ENCODE measurements at places on chromosomes 2 and 18.
A peak's percentile ranks its signal among the peaks of the same experiment; 100 is the strongest.

- DNase-seq: no peak
Measured at GRCh38 chr2:163466331-163467250, 269.2 kb downstream of the FIGN start.

DNA sequence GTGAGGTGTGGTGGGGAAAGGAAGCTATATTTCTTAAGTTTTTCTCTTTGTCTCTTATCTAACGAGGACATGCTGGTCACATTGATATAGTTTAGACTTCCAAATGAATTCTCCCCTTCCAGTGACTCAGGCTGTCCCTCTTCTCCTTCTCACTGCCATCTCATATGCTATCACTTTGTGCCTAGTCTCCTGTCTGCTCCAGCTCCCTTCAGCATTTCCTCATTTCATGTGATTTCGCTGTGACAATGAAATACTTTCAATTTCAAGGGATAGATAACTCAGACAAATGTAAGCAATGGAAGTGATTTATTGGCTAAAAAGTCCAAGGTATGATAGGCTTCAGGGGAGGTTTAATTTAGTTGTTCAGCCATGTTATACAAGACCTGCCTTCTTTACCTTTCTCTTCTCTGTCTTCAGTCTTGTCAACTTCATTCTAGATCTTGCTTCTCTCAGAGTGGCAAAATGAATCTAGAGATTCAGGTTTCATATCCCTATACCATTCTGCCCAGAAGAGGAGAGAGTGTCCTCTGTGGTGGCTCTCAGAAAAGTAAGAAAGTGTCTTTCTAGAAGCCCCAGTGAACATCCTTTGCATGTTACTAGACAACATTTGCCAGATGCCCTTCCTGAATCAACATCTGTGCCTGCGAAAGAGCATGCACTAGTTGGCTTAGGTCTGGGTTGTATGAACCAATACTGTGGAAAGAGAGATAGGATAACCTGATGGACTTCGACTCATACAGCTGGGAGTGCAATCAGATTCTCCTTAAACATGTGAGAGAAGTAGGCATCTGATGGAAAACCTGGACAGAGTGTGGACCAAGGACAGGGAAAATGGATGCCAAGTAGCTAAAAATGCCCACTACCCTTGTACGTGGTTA lies 29.9 kb upstream of the GPR155 start:
- no peak for DNase-seq

DNA sequence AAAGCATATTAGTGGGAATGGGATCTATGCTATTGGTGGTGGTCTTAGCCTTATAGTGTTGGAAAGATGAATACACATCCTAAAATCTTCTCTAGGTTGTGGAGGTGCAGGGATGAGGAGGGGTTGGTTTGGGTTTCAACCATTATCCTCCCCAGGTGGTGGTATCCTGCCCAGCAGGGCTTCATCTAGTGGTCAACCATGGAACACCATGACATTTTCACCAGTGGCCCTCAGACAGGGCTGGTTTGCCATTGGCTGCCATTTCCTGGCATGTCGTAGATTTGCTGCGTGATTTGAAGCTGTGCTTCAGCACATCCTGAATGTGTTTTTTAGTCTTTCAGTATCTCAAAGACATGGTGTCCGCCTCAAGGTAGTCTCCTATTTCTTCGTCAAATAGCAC lies 391.2 kb upstream of the HNRNPA3 start:
- no peak for DNase-seq

DNA sequence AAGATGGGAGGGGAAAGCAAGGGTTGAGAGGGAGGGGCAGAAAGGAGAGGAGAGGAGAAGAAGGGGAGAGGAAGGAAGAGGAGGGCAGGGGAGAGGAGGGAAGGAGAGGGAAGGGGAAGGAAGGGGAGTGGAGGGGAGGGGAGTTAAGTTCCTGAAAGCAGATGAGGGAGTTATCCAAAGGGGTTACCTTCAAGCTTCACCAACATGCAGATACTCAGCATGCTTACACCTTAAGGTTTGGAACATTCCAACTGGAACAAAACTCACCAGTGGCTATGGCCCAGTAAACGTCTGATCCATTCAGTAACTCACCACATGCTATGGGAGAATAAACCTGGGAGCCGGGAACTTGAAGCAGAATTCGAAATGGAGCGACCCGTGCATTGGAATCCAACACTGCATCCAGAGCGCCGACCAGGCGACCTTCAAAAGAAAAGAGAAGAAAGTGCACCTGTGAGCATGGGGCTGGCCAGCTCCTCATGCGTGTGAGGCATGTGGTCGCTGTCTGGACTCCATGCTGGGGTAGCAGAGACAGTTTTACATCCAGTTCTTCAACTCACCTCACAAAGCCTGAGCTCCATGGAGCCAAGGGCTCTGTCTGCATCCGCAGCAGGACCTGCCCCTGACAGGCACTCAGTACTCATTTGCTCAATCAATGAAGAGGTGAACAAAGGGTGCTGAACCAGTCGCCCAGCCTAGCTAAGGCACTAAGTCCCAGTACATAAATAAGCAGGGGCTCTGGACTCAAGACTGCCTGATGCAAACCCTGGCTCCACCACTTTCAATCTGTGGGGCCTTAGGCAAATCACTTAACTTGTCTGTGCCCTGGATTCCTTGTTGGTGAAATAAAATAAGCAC lies 61.0 kb downstream of the TBC1D8 start:
- DNase-seq: no peak

GRCh38 chr18:80088823-80089222 lies 20.2 kb upstream of the ADNP2 start:
- DNase-seq: no peak

DNA sequence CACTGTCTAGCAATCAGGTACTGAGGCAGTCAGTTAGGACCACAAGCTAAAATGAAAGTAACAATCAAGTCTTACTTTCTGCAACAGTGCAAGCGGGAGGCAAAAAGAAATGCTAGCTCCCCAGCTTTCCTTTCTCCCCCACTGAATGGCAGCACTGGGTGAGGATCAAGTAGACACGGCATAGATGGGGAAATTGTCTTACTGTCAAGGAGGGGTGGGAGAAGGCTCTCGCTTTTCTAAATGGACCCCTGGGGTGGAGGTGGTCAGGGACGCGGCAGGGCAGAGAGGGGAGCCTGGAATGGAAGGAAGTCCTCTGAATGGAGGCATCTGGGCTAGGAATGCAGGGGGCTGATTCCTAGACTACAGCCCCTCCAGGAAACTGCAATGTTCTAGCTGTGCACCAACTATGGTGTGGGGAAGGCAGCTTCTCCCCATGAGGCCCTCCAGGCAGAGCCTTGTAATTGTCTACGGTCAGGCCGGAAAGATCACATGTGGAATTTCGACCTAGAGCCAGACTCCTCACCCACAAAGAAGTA lies 24.3 kb downstream of the METTL8 start:
- peak; percentile 60 for DNase-seq

DNA sequence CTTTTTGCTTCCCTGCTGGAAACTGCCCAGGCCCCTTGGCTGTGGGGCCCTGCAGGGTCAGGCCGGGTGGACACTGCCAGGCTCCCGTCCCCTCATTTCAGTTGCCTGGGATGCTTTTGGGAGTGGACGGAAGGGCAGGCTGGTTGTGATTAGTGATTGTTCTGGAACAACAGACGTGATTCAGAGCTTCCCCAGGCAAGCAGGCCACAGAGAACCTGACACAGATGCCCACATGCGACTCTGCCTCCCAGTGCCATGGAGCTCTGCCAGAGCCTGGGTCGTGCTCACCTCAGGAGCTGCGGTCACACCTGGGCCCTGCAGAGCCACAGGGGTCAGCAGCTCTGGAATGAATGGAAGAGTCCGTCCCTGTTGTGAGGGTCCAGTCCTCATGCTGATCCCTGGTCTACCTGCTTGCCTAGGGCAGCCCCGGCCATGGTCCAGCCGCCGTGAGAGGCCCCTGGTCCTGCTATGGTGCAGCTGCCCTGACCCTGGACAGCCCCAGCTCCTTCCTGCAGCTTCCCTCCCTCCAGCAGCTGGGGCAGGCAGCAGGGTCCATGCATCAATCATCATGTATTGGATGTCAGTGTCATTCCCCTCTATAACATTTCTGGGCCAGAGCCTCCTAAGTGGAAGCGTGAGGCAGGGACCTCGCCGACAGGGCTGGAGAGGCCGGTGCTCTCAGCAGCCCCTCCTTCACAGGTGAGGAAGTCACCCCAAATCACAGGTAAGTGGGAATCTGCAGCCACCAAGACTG lies 518.6 kb upstream of the MYT1L start:
- DNase-seq: no peak

DNA sequence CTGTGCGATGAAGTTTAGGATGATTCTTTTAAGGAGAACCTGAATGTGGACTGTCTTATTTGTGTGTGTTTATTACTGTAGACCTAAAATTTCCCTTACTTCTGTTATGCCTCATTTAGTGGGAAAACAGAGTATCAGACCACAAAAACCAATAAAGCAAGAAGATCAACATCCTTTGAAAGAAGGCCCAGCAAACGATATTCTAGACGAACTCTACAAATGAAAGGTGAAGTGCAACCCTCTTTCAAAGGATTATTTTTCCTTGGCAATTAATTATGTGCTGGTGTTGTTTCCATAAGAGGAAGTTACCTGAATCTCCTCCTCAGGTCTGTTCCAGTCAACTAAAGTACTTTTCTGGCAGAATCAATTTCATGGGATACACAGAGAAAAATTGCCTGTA lies 78.6 kb downstream of the EPB41L5 start:
- no peak for DNase-seq

- DNase-seq: no peak
Measured at GRCh38 chr2:134823431-134823830, 15.0 kb upstream of the ACMSD start.

- DNase-seq: no peak
Measured at GRCh38 chr2:203983064-203983715, 46.6 kb downstream of the ICOS start.

DNA sequence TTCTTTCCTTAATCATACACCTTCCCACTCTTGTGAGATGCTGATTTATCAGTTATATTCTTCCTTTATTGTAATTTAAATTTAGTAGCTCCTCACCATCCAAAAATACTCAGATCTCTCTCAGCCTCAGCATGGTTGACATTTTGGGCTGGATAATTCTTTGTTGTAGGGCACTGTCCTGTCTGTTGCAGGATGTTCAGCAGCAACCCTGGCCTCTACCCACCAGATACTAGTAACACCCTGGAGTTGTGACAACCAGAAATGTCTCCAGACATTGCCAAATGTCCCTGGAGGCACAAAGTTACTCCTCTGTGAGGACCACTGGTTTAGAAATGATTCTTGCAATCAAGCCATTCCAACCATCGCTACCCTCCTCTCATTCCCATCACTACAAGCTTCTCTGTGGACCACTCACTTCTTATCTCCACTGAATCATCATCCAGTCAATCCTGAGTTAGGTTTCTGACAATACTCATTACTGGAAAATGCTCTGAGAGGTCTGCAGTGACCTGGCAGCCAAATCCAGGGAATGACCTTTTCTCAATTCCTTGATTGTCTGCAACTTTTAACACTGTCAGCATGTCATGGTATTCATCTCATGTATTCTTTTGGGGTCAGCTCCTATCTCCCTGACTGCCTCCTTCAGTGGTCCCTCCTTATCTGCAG lies 43.3 kb downstream of the OSBPL6 start:
- no peak for DNase-seq

DNA sequence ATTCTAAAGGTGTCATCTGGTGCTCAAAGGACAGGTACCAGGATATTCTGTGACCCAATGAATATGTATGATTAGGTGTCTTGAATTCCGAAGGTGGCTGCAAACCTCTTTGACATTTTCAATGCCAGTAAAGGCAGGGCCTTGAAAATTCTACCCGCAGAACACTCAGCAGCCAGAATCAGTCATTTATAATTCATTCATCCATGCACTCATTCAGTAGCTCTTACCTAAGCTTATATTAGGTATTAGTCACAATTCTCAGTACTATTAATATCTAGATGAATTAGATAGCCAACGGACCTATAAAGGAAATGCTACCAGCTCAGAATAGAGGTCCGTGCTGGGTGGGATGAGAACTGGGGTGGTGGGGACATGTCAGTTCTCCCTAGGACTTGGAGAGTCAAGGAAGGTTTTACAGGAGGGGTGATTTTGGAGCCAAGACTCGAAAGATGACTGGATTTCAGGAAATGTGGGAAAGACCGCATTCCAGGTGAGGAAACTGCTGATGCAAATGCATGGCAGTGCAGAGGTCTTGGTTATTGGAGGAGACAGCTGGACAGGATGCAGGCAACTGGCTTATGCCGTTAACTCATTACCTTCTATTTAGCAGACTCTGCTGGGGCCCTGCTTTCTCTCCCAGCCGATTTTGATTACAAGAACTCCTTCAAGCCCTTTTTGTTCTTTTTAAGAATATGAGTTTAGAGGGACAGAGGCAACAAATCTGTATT lies 7.2 kb downstream of the TRIB2 start:
- no peak for DNase-seq

GRCh38 chr2:232321156-232321816 lies 57.3 kb upstream of the ALPP start:
- DNase-seq: no peak

- DNase-seq: no peak
Measured at GRCh38 chr2:229282758-229283546, 11.9 kb upstream of the PID1 start.

DNA sequence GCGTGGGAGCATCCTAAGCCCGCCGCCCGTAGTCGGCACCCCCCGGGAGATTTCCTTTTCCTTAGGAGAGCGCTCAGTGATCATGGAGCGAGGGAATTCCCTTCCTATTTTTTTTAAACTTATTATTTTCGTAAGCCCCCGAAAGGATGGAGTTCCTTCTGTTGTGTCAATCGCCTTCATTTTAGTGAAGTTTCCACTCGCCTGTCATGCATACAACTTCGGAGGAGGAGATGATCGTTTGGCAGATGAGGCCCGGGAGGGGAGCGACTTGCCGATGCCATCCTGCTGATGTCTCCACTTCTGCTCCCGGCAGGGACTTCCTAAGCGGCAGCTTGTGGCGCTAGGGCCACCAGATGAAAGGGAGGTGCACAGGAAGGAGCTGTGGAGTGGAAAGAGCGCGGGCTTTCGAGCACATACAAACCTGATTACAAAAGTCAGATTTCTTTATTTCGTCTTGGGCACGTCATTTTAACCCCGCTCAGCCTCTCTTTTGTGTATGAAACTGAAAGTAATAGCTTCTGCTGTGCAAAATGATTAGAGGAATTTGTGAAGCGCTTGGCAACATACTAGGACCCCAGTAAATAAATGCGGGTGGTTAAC lies at the start of gene ADGRF3:
Gene ADGRF3, minus strand, starts transcription at position 336 of the 600 bp plus-strand sequence. CDS start 555 bp downstream, outside the sequence.
- peak; percentile 65 for DNase-seq

DNA sequence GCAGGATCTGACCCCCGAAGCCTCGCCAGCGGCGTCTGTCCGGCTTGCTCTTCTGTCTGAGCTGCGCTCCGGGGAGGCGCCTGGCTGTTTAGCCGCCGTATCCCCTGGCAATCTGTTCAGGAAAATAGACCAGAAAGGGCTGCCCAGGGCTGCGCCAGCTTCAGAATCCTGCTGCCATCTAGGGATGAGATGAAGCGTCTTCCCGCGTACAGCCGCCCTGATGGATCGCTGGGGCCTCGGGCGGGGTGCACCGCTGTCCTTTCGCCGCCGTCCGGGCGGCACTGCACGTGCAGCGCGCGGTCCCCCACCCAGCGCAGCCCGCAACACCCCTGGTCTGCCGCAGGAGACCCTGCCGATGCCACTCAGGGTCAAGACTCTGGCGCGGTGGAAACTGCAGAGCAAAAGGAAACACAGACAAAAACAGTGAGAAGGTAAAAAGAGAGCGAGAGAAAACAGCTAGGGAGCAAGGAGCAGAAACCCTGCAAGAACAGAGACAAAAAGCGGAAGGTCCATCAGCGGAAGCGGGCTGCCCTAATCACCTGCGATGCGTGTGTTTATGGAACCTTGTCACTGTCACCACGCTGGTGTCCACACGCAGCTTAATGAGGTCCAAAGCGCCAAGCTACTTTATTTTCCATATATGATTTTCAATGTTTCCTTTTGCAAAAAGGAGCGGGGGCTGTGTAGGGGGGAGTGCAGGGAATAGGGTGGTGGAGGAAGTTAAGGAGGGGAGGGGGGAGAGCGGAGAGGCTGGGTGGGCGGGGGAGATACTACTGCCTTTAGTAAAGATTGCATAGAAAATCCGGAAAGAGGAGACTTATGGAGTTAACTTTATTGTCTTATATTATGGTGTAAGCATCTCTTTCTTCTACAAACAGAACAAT lies 2113.3 kb upstream of the PIK3C3 start:
- peak; percentile 71 for DNase-seq
